ENCODE measurements at places on chromosomes 7 and 10.
A peak's percentile ranks its signal among the peaks of the same experiment; 100 is the strongest.

GRCh38 chr10:86415583-86415982, 49.0 kb upstream of the GRID1 start:
- no peak for DNase-seq

DNA sequence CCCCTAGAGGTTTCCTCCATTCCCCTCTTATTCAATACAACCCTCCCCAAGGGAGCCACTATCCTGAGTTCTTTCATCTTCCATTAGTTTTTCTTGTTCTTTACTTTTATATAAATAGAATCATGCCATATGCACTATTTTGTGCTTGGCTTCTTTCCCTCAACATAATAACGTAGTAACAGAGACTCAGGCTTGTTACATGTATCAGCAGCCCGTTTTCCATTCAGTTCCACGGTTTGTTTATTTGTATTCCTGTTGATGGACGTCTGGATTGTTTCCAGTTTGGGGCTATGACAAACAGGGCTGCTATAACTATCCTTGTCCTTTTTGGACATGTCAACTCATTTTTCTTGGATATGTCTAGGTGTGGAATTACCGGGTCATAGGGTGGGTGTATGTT, 264.4 kb upstream of the MKI67 start:
- no peak for DNase-seq

DNA sequence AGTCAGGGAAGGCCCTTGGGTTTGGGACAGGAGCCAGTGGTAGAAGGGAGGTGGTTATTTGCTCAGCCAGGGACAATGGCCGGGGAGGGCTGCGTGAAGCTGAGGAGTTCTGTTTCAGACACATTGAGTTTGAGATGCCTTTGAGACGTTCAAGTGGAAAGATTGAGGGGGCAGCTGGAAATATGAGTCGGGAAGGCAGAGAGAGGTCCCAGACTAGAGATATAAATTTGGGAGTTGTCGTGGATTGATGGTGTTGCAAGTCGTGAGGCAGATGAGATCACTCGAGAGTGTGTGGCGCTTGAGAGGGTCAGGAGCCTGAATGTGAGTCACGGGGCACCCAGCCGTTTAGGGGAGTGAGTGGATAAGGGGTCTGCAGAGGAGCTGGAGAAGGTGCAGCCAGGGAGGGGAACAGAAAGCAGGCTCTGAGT, 73.3 kb downstream of the ZMIZ1 start:
- DNase-seq = no peak

DNA sequence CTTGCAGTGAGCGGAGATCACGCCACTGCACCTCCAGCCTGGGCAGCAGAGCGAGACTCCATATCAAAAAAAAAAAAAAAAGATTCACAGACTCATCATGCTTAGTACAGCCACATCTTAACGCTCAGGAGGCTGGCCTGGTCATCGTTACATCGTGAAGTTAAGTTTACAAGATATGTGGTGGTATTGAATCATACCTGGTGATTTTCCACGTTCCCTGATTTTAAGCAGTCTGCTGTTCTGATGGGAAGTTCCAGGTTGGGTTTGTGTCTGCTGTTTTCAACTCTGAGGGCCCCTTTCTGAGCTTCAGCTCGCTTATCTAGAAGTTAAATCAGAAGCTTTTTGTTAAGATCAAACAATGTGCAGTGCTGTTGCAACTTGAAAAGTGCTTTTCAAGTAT, 6.9 kb downstream of the PPP2R2D start:
- peak; percentile 15 for DNase-seq

GRCh38 chr7:36765605-36766004, 41.3 kb upstream of the AOAH start:
- DNase-seq = no peak

GRCh38 chr7:51315393-51316261, 982 bp downstream of the COBL start:
- no peak for DNase-seq

- DNase-seq = no peak
Observed at GRCh38 chr7:101596898-101597297, 32.2 kb downstream of the MYL10 start.

- no peak for DNase-seq
Observed at GRCh38 chr10:126638542-126638941, 32.0 kb downstream of the C10orf90 start.

GRCh38 chr7:46554688-46555422, 633.8 kb upstream of the IGFBP3 start:
- no peak for DNase-seq

DNA sequence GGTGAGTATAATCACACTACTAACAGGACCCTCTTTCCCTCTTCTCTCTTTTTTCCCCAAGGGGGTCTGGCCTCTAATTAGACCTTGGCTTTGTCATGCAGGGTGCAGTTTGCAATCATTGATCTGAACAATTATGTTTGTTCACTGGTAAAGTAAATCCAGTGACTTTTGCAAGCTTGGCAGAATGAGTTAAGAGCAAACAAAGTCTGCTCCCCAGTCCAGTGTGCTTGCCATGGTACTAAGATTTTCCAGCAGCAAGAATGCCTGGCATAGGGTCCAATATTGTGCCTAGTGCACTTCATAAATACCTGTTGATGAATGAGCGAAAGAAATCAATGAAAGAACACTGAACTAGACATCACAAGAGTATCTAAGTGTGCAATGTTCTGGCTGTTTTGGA, 43.9 kb downstream of the PLXDC2 start:
- DNase-seq = no peak

GRCh38 chr10:22690614-22691431, 23.6 kb downstream of the PIP4K2A start:
- no peak for DNase-seq

DNA sequence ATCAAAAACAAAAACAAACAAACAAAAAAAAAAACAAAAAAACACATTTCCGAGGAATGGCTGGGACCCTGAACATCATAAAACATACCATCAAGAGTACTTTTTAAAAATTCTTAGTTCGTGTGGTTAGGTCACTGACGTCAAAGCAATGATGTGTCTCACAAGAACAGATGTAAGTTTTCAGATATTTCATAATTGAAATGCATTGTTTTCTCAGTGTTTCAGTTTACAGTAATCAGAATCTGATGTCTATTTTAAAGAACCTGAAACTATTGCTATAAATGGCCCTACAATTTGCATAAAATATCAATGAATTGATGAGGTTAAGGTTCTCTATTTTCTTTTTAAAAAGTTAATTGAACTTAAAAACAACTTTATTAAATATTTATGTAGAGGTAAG, 103.7 kb upstream of the HGF start:
- no peak for DNase-seq

DNA sequence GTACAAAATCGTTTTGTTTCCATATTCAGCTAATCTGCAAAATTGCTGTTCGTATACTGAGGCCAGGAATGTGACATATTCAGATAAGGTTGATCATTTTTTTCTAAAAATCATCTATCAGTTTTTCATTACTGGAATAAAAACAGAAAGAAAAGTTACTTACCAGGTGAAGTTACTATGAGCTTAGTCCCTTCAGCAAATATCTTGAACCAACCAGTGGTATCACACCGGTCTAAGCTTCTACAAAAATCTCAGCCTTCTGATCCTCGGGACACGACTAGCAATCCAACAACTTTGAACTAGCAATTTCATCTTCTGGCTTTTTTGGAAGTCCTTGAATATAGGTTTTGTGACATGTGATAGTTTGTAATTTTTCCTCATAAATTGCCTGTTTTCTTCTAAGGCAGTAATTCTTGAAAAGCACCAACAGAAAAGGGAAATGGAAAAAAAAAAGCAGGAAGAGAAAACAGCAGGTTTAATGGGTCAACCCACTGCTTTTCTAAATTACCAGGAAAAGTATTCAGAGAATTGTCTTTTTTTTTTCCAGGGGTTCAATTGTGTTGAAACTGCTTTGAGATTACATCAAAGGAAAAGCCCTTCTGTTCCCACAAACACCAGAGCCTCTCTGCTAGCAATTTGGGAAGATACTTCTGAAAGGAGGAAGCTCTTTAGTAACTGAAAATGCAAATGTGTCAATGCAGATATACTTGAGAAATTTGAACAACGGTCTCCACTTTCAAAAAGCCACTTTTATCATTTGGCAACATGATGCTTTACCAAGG, 2.9 kb upstream of the TARP start:
- no peak for DNase-seq

GRCh38 chr10:3778692-3779157, 6.3 kb downstream of the KLF6 start:
- no peak for DNase-seq

DNA sequence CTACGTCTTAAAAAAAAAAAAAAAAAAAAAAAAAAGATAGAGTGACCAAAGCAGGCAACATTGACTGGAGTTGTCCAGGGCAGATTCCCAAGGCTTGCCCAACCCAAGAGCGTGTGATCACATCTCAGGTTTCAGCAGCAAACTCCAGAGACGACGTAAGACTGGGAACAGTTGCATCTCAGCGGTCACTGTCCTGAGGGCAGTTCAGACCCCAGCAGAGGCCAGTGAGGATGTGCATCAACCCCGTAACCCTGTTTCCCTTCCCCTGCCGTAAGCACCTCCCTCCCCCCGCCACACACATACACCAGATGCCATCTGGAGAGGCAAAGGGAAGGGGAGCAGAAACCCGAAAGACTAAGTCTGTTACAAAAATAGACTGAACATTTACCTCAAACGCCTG, 19.3 kb upstream of the TOMM7 start:
- DNase-seq = no peak

DNA sequence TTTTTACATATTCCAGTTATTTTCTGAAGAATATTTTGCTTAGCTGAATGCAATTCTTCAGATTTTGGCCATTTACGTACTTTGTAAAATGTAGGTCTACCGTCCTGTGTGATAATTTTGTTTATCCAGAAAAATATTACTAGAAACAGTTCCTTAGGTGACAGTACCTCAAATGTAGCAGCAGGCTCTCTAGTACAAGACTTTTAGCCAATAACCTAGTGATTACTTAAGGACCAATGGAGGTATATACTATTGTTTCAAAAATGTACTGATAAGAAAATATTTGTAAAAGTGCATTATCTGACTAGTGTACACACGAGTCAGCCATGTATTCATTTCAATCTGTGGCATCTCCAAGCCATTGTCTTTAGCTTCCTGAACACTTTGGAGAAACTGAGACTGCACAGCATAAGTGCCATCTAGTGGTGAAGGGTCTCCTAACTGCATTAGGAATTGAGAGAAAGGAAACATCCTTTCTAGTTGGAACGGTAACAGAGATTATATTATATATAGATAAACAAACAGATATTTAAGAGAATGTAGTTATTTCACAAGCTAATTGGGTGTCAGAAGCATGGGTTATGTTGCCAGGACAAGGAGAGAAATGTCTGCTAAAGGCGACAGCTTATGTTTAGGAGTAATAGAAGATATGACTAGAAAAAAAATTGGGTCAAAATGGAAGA, 23.7 kb downstream of the RTKN2 start:
- peak; percentile 84 for DNase-seq

- DNase-seq = no peak
Observed at GRCh38 chr7:5234852-5235831, 45.1 kb downstream of the WIPI2 start.

DNA sequence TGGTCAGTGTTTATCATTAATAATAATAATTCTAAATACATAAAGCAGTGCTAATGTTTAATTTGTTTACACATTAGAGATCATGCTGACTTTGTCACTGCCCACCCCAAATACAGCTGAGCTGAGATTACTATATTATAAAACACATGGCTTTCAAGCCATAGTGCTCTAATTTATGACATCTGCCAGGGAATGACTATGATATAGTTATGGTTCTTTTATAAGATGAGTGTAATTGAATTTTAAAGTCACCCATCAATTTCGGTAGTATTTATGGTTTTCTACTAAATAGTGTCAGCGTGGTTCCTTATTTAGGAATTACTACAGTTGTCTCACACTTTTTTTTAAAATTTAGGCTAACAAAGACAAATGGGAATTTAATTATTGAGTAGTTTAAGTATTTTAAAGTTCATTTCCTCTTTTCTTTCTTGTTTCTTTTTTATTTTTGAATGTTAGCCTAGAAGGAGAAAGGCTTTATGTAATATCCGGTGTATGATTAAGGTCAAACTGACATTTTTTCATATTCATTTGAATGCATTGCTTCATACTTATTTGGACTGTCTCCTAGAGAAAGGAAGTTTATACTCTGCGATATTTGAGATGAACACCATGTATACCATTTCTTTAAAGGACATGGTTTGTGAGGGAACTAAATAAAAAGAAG, 3.9 kb downstream of the CDK14 start:
- DNase-seq = no peak

GRCh38 chr7:43764039-43764761, 5.7 kb downstream of the BLVRA start:
- DNase-seq = peak; percentile 18

DNA sequence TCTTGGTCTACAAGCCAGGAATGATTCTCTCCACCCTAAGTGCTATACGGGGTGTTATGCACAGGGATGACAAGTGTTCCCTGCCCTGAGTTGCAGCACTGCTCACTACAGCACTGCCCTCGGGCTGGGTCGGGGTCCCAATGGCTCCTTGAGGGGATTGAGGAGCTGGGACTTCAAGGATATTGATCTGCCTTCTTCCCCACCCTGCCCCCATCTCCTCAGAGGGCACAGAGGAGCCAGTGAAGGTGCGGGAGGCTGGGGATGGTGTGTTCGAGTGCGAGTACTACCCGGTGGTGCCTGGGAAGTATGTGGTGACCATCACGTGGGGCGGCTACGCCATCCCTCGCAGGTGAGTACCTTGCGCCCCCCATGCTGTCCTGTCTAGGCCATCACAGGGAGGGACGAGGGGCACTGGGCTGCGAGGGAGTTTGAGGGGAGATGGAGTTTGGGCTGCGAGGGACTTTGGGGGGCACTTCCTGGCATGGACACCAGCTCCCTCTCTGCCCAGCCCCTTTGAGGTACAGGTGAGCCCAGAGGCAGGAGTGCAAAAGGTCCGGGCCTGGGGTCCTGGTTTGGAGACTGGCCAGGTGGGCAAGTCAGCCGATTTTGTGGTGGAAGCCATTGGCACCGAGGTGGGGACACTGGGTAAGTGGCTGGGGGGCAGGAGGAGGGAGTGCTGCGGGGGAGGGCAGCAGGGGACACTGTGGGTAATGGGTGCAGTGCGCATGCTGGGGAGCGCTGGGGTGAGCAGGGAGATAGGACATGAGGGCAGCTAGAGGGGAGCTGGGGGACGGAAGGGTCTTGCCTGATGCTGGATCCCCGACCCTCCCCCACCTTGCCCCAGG, 10.3 kb downstream of the FLNC start:
- DNase-seq = no peak

GRCh38 chr10:49666685-49667084, 12.8 kb upstream of the C10orf53 start:
- DNase-seq = no peak

GRCh38 chr10:59290448-59290847, 71.9 kb downstream of the FAM13C start:
- DNase-seq = no peak

- no peak for DNase-seq
Observed at GRCh38 chr7:31362401-31362800, 21.9 kb upstream of the NEUROD6 start.

GRCh38 chr7:68550635-68551034, 1047.6 kb upstream of the AUTS2 start:
- DNase-seq = no peak

DNA sequence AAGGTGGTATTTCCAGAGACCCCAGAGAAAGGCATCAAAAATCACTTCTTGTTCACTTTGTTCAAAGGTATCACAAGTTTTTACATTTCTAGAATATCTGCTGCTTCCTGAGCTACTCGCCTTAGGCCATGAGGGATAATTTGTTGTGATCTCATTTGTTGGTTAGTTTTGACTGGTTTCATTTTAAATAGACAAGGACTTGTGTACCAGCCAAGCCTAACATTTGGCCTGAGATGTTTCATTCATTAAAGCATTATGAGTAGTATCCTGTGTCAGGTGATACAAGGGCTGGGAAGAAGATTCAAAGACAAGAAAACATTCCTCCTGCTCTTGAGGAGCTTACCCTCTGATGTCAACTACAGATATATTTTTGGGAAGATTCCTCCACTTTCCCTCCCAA, 170.3 kb upstream of the FAM171A1 start:
- DNase-seq = no peak

Data from CD4-positive, alpha-beta T cell treated with Interleukin-2 at 100 ng/mL for 4 hours (primary cell).